NCI-H1930 (cell line): ENCODE measurements at places on chromosomes 3 and 15.

GRCh38 chr3:194446172-194446571, 40.6 kb downstream of the ATP13A3 start:
- DNase-seq = no peak

DNA sequence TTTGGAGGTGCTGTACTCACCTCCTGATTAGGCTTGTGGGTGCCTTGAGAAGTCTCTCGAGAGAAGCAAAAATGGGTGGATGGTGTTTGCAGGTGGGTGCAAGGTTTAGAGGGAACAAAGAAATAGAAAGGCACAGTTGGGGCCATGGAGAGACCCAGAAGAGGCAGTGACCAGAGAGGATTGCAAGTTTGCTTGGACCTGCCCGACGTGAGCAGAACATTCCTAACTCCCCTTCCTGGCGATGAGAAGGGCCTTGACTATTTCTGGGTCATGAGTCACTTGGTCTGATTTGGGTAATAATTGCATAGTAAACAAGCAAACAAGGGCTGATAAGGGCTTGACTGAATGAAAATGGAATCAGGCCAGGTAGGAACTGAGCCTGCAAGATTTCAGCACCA, 7.0 kb upstream of the CTSH start:
- DNase-seq = no peak

- DNase-seq = no peak
These were observed 12.8 kb downstream of the MAN2A2 start for GRCh38 chr15:90915808-90916440.

GRCh38 chr3:153978006-153978405, 143.2 kb upstream of the ARHGEF26 start:
- no peak for DNase-seq

DNA sequence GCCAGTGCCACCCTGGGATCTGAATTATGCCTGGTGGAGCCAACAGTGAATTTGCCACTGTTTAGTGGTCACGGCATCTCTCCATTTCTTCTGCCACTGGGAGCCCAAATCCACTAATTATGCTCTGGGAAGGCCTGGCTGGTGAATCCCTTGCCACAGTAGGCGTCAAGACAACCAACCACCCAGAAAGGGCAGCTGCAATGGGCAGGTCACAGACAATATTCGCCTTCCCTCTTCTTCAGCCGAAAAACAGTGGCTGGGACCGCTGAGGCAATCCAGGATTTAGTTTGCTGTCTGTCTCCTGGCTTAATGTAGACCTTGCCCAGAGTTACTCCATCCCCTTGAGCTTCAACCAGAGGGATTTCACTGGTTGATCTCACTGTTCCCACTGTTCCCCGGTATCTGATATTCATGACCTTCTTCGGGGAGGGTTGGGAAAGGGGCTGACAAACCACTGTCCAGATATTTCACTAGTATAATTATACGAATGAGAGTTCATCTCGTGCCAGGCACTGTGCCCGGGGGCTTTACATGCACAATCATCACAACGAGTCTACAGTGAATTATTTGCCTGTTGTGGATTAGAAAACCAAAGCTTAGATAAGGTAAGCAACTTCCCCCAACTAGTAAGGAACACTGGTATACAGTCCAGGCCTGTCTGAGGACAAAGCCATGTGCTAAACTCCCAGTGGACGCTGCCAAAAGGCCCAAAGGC, 49.9 kb upstream of the RAB6B start:
- no peak for DNase-seq

GRCh38 chr3:73550032-73550431, 74.7 kb downstream of the PDZRN3 start:
- no peak for DNase-seq

- DNase-seq = no peak
These were observed 95.7 kb downstream of the OXSM start for GRCh38 chr3:25885544-25885943.

DNA sequence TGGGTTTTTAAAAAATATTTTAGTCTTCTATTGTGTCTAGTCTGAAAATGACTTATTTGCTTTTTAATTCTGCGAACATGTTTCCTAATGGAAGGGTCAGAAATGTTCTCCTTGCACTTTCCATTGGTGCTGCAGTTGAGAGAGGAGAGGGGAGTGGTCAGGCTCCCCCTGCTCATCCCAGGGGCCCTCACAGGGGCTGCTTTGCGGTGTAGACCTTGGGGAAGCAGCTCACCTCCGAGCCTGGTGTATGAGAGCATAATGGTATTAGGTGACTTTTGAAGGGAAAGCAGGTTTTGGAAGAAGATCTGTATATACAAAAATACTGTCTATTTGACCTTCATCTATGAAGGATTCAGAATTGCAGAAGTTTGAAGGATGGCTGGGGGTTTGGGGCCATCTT, 28.3 kb downstream of the APBA2 start:
- no peak for DNase-seq

DNA sequence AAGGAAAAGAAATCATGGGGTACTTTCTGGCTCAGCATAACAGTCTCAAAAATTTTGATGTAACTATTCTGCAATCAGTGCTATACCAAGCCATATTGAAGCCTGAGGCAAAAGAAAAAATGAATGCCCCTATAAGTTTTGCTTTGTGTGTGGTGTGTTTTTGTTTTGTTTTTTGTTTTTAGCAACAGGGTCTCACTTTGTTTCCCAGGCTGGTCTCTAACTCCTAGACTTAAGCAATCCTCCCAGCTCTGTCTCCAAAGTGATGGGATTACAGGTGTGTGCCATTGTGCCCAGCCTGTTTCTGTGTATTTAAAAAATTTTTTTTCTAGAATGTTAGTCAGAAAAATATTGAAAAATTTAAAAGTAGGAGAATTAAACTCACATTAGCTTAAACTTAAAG, 93.2 kb downstream of the ZNF280D start:
- DNase-seq = no peak

DNA sequence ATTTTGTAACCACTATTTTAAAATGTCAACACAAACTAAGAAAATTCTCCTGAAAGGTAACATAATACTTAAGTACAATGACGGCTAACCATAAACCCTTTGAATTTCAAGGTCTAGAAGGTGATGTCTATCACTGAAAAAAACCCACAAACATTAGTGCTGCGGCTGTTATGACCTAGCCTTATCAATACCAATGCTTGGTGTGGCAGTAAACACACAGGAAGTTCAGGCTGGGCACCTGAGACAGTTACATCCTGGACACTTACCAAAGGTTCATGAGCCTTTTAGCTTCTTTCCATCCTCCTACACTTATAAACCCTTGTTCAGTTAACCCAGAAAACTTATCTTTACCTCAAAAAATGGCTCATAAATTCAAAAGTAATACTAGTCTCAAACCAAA, 5.8 kb downstream of the HSPBAP1 start:
- no peak for DNase-seq

DNA sequence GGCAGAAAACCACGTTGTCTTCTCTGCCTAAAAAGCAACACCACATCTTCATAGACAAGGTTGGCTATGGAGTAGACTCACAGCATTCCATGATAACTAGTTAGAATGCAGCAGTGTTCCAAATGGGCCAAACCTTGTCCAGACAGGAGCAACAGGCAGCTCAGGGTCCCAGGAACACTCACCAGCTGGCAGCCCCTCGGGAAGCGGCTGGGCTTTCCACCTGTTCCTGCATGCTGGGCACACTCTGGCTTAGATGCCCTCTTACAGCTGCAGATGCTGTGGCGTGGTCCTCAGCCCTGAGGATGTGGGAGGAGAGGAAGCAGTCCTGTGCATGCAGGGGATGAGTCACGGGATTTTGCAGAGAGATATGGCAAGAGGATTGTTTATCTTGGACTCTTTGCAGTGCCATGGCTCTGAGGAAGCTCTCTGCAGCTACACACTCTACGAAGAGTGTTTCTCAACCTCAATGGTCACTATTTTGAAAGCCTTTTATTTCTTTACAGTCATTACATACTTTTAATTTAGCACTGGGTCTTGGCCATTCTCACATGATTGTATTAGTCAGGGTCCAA, 11.3 kb downstream of the NRROS start:
- no peak for DNase-seq

DNA sequence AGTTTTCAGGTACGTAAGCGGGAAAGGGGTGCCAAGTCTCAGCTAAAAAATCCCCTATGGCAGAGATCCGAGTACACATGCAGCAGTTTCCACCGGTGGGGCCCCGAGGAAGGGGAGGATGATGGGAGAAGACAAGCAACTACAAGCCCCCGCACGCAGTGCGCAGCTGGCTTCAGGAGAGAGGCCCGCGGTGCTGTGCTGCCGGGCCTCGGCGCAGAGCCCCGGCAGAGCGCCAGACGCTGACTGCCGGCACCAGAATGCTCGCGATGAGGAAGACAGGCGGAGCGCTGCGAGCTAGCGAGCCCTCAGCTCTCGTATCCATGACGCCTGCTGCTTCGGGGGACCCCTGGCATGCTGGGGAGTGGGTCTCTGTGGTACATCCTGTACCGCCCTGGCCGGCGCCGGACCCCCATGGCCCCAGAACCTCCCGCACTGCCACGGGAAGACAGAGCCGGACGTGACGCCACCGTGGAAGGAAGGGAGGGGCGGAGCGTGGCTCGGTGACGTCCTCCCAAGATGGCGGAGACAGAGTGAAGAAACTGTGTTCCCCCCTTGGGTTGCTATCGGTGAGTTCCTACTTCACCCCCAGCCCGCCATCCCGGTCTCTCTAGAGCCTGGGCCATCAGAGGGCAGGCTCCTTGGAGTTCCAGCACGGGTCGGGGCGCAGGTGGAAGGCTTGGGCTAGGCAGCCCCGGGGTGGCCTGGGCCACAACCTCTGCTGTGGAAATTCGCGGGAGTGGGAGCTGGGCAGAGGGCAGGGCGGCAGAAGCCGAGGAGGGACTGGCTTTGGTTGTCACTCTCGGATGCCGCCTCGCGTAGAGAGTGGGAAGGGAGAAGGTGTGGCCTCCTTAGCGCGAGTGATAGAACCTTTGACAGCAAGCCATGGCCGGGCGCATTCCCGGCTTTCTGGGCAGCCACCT, at the start of gene MYNN:
MYNN (plus strand) TSS at position 500 of the 920 bp plus-strand sequence. CDS start 900 bp downstream, outside the sequence.
- peak; percentile 75 for DNase-seq

GRCh38 chr3:178690571-178690970, 154.3 kb downstream of the KCNMB2 start:
- no peak for DNase-seq

DNA sequence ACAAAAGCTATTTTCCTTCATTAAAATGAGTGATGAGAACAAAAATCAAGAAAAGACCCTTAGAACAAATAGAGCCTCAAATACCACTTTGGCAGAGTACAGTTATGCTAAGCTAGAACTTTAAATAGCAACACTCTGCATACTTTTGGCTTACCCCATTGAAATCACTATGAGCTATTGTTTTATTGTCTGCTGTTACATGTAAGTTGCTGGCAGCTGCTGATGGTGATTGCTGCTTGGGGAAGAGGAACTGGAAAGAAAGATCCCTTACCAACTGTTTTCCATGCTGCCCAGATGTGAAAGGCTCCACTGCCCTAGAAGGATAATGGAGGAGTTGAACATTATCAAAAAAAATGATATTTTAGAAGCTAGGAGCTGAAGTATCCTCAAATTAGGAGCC, 135.4 kb downstream of the SYNPR start:
- no peak for DNase-seq

- no peak for DNase-seq
These were observed 52.8 kb downstream of the PLS1 start for GRCh38 chr3:142648950-142649349.

DNA sequence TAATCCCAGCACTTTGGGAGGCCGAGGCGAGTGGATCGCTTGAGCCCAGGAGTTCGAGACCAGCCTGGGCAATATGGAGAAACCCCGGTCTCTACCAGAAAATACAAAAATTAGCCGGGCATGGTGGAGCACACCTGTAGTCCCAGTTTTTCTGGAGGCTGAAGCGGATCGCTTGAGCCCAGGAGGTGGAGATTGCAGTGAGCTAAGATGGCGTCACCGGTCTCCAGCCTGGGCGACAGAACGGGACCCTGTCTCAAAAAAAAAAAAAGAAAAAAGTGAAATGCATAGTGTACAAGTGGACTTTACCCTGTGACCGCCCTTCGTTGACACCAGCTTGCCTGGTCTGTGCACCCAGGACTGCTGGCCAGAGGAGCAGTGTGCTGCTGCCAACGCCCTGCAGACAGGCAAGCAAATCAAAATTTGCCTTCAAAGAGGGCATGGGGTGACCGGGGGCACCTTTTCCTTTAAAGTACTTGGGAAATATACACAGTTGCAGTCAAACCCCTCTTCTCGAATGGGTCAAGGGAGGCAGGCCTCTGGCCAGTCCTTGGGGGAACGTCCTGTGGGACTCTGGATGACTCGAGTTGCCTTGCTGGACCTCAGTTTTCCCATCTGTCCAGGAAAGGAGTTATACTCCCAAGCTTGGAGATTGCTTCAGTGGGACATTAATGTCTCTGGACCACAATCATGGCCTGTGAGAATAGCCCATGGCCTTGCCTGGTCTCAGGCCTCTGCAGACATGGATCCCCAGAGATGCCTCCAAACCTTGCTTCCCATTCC, 1.0 kb downstream of the XYLB start:
- no peak for DNase-seq

- no peak for DNase-seq
These were observed 90.0 kb upstream of the HES1 start for GRCh38 chr3:194045919-194046318.

DNA sequence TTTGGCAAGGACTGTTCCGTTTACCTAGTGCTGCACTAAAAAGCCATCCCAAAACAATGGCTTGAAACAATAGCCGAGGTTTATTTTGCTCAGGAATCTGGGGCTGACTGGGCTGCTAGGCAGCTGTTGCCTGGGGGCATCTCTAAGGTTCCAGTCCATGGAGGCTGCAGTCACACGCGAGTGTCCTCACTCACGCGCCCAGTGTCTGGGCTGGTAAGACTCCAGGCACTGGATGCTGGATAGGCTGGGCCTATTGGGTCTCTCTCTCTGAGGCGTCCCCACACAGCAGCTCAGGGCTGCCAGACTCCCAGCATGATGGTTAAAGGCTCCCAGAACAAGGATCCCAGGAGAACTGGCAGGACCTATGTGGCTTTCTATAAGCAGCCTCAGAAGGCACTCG, 34.2 kb downstream of the ALS2CL start:
- no peak for DNase-seq

DNA sequence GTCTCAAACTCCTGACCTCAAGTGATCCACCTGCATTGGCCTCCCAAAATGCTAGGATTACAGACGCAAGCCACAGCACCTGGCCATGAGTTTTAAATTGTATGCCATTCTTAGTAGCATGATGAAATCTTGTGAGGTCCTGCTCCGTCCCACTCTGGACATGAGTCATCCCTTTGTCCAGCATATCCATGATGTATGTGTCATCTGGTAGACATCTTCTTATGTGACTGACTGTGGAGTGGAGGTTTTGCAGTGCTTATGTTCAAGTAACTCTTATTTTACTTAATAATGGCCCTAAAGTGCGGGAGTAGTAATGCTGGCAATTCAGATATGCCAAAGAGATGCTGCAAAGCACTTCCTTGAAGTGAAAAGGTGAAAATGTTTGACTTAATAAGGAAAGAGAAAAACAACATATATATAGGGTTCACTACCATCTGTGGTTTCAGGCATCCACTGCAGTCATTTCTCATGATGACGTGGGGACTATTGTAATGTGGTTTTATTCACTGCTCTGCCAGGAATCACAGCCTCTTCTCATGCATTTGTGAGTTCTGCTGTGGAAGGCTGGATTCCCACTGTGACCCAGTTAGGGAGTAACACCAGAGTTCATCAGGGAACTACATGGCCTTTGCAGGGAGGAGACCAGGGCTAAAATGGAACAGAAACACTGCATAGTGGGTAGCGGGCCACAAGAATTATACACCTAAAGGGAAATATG, 204.6 kb upstream of the STRIT1 start:
- no peak for DNase-seq

GRCh38 chr3:194935061-194935460, 249.4 kb downstream of the FAM43A start:
- no peak for DNase-seq

GRCh38 chr3:172311217-172311616, 137.0 kb downstream of the GHSR start:
- DNase-seq = no peak
